ENCODE measurements at places on chromosomes 11 and 22.
A peak's percentile ranks its signal among the peaks of the same experiment; 100 is the strongest.

GRCh38 chr11:36588099-36588498 is 6.2 kb upstream of the IFTAP start:
- no peak for DNase-seq

DNA sequence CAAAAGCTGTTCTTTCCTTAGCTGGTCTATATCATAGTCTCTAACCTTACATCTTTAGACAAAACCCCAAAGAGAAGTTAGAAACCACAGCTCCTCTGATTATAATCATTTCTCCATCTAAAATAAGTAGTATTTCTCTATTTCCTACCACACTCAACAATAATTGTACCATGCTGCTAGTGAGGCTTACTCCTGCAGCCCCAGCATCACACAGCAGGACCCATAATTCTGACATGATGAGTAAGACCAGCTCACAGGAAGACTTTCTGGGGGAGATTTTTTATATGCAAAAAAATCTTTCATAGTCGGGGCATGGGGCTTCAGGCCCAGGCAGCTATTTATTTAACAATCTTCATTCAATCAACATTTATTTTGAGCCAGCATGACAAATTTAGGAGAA is 441.6 kb downstream of the DYNC2H1 start:
- DNase-seq, result no peak

- DNase-seq, result no peak
Measured at GRCh38 chr22:19626666-19627065, 87.6 kb upstream of the SEPTIN5 start.

DNA sequence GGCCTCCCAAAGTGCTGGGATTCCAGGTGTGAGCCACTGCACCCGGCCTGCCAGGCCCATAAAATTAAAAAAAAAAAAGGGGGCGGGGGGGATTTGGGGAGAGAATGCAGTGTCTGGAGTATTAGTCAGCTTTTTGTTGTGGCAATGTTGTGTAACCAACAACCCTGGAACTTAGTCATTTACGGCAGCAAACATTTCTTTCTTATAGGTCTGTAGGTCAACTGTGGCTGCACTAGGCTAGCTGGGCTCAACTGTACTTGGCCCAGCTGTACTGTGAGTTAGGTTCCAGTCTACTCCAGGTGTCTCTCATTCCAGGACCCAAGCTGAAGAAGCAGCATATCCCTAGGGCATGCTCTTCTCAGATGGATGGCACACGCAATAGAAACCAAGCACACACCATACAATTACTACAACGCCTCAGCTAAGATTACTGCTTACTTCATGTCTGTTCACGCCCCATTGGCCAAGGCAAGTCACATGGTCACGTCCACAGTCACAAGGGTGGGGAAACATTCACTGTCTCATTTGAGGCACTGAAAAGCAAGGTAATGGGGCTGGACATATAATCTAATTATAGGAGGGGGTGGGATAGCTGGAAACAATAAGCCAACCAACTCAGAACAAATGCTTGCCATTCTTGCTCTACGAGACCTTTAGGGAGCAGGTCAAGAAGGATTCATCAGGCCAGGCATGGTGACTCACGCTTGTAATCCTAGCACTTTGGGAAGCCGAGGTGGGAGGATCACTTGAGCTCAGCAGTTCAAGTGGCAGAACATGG is 10.4 kb upstream of the SPINDOC start:
- peak; percentile 73 for DNase-seq

DNA sequence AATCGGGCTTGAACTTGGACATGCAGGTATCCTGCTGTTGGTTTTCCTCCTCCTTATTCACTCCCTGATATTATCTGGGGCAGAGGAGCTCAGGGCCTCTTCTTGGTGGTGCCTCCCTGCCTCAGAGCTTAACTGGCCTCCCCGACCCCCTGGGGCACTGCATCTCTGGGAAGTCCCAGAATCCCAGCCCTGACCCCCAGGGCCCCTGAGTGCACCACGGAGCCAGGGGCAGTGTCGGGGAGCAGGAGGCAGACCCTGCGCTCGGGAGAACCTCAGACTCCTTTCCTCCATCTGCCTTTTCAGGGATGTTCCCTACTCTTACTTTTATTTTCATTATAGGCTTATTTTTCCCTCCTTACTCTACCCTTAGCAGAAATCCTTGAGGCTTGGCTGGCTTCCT is 537.0 kb downstream of the BRD1 start:
- DNase-seq, result no peak

- DNase-seq, result peak; percentile 94
Measured at GRCh38 chr22:20079745-20080444, at the start of gene DGCR8. Gene DGCR8, plus strand, starts transcription at chr22:20080241. Its CDS starts 5,723 bp downstream, at chr22:20085964.

DNA sequence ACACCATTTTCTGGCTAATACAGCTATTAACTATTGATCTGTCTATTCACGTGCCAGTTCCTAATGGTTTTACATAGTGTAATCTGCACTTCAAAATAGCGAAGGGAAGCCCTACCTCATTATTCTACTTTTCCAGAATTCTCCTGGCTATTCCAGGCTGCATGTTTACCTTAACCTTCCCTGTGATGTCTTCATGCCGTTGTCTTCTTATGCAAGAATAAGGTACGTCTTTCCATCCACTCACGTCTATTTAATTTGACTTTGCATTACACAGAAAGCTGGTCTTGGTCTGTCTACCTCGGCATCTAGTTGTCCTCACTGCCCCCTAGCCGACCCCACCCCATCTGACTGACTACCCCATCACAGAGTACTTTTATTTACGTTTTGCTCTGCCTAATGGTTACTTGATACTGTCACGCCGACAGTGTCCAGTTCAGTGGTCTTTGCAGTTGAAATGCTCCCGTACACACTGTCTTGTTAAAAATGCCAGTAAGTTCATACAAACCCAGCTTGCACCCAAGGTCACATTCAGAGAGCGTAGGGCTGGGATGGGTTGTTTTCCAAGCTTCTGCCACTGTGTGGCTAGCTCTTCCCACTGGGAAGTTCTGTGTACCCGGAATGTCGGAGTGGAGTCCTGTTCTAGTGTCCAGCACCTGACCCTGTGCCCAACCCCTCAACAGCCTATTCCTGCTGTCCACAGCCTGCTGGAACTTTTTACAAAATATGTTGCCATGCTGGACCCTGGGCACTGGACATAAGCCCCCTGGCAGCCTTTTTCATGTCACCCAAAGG is 15.0 kb downstream of the NEAT1 start:
- DNase-seq, result no peak

- DNase-seq, result no peak
Measured at GRCh38 chr22:44595841-44596341, 97.9 kb upstream of the RTL6 start.

DNA sequence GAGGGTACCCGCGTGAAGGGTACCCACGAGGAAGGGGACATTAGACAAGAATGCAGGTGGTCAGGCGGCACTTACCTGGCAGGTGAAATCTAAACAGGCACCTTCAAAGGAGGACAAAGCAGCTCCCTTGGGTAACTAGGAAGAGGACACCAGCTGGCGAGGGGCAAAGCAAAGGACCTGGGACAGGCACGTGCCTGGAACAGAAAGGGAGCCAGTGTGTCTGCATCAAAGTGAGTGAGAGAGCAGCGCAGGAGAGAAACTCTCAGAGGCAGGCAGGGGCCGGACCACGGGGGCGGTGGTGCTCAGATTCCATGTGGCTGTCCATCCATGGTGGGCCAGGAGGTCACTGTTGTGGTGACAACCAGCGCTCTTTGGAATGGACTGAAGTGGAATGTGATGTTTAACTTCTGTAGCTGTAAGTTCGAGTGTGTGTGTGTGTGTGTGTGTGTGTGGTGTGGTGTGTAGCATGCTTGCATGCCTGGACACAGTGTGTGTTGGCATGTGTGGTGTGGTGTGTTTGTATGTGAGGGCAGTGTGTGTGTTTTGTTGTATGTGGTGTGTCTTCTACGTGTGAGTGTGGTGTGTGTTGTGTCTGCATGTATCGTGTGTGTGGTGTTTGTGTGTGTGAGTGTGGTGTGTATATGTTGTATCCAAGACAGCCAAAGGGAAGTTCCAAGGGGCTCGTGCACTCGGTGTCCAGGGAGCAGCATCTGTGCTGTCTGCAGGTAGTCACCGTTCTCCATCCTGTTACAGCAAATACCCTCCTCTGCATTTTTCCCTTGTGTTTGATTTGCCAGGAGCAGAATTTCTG is 86.4 kb downstream of the CDKN1C start:
- DNase-seq, result peak; percentile 40

DNA sequence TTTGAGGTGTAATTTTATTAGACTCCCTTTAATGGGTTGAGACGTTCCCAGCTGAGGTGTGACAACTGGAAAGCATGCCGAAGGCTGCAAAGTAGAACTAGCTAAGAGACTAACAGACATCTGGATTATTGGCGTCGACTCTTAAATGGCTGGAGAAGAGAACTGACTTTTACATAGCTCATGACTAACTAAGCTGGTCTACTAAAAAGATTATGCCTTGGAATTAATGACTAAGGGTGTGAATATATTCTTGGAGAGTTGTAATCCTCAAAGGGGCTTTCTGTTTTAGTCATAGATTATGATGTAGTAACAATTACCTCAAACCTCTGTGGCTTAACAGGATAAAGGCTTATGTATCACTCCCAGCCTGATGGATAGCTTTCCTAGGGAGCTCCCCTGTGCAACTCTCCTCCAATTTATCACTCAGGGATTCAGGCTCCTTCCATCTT is 39.5 kb upstream of the SLC5A12 start:
- DNase-seq, result no peak

GRCh38 chr22:47797342-47797945 is 1035.0 kb downstream of the TBC1D22A start:
- no peak for DNase-seq
